ENCODE measurements at places on chromosomes 12 and 14. TPM values are rescaled to one million over a fixed set of nuclear protein-coding genes. Genes with fewer than 3 reads are reported as not detected.

KRT6A gene
- polyA plus RNA-seq = not detected

DNA sequence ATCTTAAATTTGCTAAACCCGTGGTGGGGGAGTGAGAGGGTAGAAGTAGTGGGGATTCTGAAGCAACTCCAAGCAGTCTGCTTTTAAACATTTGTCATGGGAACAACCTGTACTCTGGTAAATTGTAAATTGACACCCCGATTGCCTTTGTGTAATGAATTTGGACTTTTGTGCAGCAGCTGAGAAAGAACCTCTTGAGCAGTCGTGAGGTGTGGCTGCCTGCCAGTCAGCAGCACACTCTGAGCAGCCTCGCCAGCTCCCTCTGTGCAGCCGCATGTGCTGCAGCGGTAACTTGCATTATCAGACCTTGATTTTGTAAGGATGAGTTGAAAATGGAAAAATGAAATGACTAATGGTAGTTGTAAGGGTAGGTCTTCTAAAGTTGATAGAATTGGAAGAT, 74.3 kb downstream of the SUSD6 start:
- peaks cover 8% of the 10 kb centered on the region for H3K36me3 ChIP-seq
- no peak overlapping the region for H3K4me3 ChIP-seq
- DNase-seq = no peak
- H3K27me3 ChIP-seq = no peaks in the 10 kb centered on the region

GRCh38 chr12:49580572-49581535, 12.9 kb upstream of the MCRS1 start:
- peak; percentile 55 for DNase-seq
- no peak overlapping the region for H3K4me3 ChIP-seq
- H3K27me3 ChIP-seq = no peaks in the 10 kb centered on the region
- H3K27ac ChIP-seq = no peak overlapping the region
- H3K4me1 ChIP-seq = peaks cover 20% of the 10 kb centered on the region

DNA sequence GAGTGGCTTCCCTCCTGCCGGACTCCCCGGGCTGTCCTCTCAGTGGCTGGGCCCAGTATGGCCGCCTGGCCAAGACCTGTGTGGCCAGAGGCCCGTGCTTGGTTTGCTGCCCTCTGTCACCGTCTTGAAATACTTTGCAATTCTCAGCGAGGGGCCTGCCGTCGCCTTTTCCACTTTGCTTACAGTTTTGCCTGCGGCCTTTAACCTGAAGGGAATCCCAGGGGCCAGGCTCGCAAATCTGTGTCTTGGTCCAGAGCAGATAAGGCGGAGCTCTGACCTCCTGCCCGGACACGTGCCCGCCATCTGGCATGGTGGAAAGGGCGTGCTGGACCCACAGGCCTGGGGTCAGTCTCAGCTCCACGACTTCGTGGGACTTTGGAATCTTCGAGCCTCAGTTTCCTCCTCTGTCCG, 10.9 kb upstream of the AMN start:
- no peak overlapping the region for H3K27ac ChIP-seq
- no peak for DNase-seq
- H3K4me1 ChIP-seq = no peaks in the 10 kb centered on the region
- no peaks in the 10 kb centered on the region for H3K27me3 ChIP-seq

- peaks cover 33% of the 10 kb centered on the region for H3K4me1 ChIP-seq
- H3K27ac ChIP-seq = peak overlapping the region; percentile 94
- H3K4me3 ChIP-seq = no peak overlapping the region
- no peaks in the 10 kb centered on the region for H3K27me3 ChIP-seq
- no peak for DNase-seq
- peaks cover 12% of the 10 kb centered on the region for H3K36me3 ChIP-seq
Measured at GRCh38 chr14:23608454-23608853, 27.7 kb upstream of the DHRS2 start.

GRCh38 chr12:122125452-122126341, 47.1 kb downstream of the MLXIP start:
- no peak for DNase-seq
- H3K4me1 ChIP-seq = peaks cover 45% of the 10 kb centered on the region
- no peaks in the 10 kb centered on the region for H3K27me3 ChIP-seq

Data from naive thymus-derived CD8-positive, alpha-beta T cell (primary cell).